ENCODE measurements at places on chromosomes 5 and 9.

- DNase-seq = no peak
Measured at GRCh38 chr5:2240118-2240904, 357.6 kb upstream of the IRX4 start.

DNA sequence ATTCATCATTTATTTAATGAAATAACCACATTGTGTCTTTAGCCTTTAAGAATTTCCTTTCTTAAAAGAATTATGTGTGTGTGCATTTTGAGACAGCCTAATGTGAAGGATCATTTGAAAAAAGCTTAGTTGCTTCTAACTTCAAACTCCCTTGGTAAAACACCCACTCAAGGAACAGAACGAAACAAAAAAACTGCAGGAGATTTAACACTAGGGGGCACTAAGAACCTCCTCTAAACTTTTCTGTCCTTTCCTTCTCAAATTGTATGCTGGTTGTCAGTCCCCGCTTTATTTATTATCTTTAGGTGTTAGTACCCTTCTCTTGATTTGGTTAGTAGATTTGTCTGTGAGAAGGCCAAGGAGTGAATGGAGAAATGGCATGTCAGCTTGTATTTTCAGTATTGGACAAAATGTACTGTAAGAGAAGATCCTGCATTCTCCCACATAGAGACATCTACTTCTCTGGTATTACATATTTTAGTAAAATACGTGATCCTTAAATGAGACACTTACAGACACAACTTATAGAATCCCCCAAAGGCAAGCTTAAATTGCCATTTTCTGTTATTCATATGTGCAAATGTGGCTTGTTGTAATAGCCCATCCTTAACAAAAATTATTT, 229.7 kb downstream of the MRPS30 start:
- no peak for DNase-seq

DNA sequence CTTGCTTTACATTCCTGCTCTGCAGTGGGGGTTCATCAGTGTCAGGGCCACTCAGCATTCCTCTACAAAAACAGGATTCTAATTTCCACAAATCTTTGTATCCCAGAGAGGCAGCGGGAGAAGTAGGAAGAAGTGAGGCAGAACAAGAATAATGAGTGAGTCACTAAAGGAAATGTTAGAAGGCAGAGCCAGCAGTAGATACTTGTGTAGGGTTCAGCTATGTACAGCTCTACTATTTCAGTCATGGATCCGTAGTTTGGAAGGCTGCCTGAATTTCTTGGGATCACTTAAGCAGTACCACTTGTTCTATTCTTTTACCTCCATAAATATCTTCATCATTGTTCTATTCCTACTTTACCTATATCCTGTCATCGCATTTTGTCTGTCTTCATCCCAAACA, 246.3 kb upstream of the TLE4 start:
- DNase-seq = no peak

GRCh38 chr5:12023614-12024241, 119.5 kb upstream of the CTNND2 start:
- no peak for DNase-seq

- DNase-seq = no peak
Measured at GRCh38 chr5:172264815-172265395, 18.7 kb downstream of the UBTD2 start.

GRCh38 chr5:157606046-157606445, 30.5 kb upstream of the ADAM19 start:
- no peak for DNase-seq

- DNase-seq = no peak
Measured at GRCh38 chr9:94796687-94797086, 70.2 kb downstream of the AOPEP start.

DNA sequence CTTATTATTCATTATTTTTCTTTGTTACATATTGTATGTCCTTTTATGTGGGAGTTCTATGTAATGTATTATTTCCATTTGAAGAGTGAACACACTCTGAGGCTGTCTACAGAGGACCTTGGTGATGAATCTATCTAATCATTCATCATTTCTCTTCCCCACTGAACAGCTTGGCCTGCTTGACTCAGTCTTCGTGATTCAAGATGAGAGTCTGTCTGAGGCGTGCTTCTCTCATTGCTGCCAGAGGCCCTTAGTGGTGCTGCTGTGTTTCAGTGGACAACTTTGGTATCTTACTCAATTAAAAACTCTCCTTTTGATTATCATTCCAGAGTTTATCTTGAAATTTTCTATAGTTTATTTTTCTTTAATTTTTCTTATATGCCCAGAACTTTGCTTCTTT, 318.1 kb upstream of the DAB2 start:
- no peak for DNase-seq

- DNase-seq = no peak
Measured at GRCh38 chr9:22829236-22829635, 382.6 kb downstream of the DMRTA1 start.

GRCh38 chr5:76166886-76167576, 83.8 kb downstream of the SV2C start:
- no peak for DNase-seq

DNA sequence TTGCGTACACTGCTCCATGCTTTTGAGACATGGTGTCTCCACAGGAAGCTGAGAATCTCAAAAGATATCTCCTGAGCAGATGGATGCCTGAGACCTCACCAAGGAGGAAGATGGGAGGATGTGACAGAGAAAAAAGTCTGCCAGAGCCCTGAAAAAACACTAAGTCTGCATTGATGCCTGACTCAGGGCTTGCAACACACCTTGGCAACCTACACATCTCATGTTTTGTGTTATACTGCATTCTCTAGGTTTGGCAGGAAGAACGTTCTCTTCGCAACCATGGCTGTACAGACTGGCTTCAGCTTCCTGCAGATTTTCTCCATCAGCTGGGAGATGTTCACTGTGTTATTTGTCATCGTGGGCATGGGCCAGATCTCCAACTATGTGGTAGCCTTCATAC, 19.2 kb downstream of the SLC22A4 start:
- DNase-seq = no peak

- no peak for DNase-seq
Measured at GRCh38 chr5:96247097-96247701, 185.8 kb downstream of the PCSK1 start.

DNA sequence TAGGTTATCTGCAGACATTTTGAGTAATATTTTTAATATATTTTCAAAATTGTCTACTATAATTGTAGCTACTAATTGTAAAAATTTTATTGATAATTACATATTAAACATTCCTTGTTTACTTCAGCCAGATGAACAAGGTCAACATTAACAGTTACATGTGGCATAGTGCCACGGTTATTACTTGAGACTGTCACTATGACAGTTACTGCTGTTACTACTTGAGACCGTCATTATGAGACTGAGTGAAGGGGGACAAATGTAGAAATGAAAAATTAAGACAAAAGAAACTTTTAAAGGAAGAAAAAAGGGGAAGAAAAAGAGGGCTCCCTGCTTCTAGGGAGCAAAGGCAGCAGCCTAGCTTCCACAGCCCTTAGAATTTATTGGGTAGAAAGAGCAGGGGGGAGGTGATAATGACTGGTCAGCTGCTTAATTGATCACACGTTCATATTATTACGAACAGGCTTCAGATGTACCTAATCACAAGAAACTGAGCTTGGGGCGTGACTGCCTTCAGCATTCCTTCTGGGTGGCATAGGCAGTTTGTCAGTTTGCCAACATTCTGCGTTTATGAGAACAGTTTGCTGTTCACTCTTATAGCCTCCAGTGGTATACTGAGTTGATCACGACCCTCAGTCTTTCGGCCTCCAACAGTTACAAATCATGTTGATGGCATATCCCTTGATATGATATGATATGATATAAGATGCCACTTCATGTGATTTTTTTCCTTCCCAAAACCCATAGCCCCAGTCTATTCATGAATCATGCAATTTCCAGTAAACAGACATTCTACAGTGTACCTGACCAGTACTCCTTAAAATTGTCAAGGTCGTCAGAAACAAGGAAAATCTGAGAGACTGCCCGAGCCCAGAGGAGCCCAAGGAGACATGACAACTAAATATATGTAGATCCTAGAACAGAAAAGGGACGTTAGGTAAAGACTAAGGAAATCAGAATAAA, 13.1 kb downstream of the MARCHF6 start:
- no peak for DNase-seq

- no peak for DNase-seq
Measured at GRCh38 chr9:3398232-3398648, 127.6 kb downstream of the RFX3 start.

DNA sequence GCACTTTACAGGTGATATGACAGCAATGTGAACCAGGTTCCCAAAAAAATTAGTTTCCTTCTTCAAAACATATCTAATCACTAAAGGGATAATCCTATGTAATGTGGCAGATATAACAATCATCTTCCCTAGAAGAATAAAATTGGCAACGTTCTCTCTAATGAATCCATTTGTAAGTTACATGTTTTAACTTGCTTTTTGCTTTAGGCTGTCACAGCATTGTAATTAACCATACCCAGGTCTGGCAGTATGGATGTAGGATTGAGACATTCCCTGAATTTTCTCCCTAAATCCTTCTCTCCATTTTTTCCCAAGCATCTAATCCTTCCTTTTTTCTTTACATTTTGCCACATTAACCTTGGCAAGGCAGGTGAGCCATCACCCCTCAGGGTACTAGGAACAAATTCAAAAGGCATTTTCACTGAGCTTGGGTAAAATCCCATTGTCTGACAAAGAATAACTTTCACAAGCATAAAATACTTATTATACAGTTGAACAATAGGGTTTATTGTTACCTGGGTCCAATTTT, 548.3 kb downstream of the SEMA5A start:
- DNase-seq = no peak

- DNase-seq = peak; percentile 26
Measured at GRCh38 chr5:100901821-100902341, 1.2 kb downstream of the ST8SIA4 start.

GRCh38 chr9:97852001-97852398, 1.0 kb upstream of the FOXE1 start:
- no peak for DNase-seq

DNA sequence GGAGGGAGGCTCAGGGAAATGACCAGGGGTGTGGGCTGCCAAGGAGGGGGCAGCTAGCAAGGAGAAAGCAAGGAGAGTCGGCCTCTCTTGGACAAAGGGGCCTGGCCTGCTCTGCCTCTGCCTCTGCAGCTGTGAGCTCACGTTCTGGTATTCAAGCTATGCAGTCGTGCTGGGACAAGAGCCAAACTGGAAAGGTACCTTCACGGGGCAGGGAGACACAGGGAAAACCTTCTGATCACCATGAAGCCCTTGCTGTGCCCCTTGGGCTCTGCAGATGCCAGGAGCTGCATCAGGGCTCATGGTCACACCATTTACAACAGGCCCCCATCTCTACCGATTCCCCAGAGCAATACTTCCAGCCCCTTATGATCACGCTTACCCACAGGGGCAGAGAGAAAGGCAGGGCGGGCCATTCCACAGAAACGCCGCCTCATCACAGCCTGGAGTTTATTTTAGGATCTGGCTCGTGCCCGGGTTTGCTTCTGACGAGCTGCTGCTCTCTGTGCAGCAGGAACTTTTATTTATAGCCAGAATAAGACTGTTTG, 63.2 kb downstream of the PRRT1B start:
- no peak for DNase-seq

- DNase-seq = no peak
Measured at GRCh38 chr5:28855626-28856025, 1817.2 kb upstream of the CDH9 start.

- no peak for DNase-seq
Measured at GRCh38 chr5:14922456-14922855, 50.9 kb upstream of the ANKH start.

Measured in stimulated activated CD4-positive, alpha-beta T cell treated with anti-CD3 and anti-CD28 coated beads, TNF-alpha, amount 100 ng/mL, for 48 hours (primary cell).